MCF 10A (cell line): ENCODE measurements at places on chromosomes 5 and 9.

DNA sequence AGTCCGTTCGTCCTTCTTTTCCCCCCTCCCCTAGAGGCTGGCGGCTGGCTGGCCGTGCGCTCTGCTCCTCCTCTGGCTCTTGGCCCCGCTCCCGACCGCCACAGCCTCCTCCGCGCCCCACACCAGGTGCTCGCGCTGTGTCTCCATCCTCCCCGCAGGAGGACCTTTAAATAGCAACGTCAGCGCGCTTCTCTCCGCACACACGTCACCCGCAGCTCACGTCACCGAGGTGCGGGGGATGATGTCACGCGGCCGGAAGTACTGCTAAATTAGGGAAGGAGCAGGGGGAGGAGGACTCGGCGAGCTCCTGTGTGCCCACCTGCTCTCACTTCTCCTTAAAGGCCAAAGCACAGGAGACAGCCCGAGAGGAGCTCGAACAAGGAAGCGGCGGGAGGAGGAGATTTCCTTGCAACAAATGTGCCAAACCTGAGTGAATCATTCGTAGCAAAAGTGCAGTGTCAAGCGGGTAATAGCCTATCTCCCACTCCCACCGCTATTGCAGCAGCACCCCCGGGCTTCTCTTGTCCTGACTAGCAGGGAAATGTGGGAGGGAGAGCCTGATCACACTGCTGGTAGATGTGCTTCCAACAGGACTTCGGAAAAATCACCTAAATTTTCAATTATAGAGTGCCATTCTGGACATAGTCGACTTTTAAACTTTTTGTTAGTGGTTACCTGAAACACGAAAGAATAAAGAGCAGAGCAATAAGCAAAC lies 614 bp upstream of the HOMER1 start:
- DNase-seq, result peak; percentile 95

DNA sequence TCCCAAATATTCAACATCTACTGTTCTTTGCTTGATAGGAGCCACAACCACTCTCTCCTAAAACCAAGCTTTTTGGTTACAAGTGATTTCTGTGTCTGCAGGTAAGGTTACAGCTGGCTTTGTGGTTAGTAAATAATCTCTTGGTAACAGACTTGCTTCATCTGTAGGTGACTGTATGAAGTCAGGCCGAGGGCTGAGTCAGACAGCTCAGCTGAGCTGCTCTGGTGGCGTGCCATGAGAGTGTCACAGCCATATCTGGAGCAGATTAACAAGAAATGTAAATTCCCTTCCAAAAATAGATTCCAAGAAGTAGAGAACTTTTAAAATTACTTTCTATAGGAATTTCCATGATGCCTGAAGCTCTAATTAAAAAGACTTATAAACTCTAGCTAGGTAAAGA lies 23.7 kb upstream of the TAS2R1 start:
- DNase-seq, result peak; percentile 60

DNA sequence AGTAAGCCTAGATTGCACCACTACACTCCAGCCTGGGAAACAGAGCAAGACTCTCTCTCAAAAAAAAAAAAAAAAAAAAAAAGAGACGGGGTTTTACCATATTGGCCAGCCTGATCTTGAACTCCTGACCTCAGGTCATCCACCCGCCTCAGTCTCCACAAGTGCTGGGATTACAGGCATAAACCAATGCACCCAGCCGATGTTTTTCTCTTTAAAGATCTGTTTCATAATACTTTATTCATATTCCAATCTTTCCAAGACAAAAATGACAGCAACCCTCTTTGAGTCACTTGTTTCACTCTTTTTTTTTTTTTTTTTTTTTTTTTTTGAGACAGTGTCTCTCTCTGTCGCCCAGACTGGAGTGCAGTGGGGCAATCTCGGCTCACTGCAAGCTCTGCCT lies 13.6 kb upstream of the LMNB1 start:
- no peak for DNase-seq

DNA sequence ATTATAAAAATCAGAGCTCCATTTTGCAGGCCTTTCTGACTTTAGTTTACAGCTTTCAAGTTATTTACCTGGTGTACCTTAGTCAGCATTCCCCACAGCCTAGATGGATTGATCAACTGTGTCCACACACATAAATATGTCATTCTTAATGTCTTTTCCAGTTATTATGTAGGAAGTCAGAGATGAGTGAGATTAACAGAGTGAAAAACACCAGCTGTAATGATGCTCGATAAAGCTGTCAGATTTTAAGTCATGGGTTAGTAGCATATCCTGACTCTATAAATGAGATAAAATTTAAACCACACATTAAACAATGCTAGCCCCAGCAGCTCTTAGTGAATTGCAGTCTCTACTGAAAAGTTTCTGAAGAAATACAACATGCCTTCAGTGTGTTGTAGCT lies 48.9 kb downstream of the NUDT12 start:
- no peak for DNase-seq

DNA sequence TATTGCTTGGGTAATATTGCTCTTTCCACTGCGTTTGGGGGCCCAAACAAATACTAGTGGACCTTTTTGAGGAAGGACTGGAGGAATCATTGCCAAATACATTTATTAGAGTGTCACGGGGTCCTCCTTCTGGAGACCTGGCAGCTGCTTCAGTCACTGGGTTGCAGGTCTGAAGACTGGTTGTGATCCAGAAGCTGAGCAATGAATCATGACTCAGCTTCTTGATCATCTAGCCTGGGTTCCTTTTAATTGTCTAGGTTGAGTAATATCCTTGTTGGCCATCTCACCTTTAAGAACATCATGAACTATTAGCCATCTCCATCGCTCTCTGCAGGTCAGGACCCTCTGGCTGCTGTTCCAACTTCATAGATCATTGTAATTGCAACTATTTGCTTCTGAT lies 15.4 kb upstream of the UBAP1 start:
- peak; percentile 93 for DNase-seq

DNA sequence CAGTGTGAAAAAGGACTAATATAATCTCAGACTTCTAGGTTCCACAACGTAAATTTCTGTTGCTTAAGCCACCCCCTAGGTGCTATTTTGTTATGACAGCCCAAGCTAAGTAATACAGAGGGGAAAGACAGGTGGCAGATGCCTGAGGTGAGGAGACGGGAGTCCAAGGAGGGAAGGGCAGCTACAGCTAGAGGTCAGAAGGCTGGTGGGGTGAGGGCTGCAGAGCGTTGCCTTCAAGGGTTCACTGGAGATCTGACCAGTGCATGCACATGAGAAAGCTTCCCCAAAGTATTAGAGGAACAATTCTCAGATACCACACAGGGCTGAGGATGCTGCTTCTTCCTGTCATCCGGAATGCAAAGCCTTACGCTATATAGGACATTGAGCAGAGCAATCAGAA lies 104.7 kb upstream of the IRX4 start:
- DNase-seq, result no peak

- DNase-seq, result no peak
Observed at GRCh38 chr5:37859805-37860204, 20.0 kb upstream of the GDNF start.

DNA sequence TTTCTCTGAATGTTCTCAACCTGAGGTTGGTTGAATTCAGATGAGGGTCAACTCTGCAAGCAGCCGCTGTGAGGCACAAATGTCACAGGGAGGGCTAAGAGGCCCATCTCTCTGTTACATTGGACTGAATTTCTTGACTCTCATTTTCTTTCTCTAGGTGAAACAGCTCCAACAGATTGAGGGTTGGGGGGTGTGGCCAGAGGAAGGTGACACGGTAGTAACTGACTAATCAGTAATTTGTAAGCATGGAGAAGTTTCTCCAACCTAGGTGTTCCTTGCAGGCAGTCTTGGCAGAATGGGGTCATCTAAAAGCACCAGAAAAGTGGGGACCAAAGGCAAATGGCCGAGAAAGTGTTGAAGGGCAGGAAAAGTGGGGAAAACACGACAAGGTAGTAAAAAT lies 16.8 kb downstream of the CCT5 start:
- no peak for DNase-seq

GRCh38 chr9:26791274-26791673 lies 101.3 kb downstream of the CAAP1 start:
- DNase-seq, result no peak

GRCh38 chr5:123059455-123059854 lies 22.9 kb upstream of the PPIC start:
- no peak for DNase-seq

GRCh38 chr5:439181-439580 lies 3.8 kb upstream of the EXOC3 start:
- DNase-seq, result no peak

DNA sequence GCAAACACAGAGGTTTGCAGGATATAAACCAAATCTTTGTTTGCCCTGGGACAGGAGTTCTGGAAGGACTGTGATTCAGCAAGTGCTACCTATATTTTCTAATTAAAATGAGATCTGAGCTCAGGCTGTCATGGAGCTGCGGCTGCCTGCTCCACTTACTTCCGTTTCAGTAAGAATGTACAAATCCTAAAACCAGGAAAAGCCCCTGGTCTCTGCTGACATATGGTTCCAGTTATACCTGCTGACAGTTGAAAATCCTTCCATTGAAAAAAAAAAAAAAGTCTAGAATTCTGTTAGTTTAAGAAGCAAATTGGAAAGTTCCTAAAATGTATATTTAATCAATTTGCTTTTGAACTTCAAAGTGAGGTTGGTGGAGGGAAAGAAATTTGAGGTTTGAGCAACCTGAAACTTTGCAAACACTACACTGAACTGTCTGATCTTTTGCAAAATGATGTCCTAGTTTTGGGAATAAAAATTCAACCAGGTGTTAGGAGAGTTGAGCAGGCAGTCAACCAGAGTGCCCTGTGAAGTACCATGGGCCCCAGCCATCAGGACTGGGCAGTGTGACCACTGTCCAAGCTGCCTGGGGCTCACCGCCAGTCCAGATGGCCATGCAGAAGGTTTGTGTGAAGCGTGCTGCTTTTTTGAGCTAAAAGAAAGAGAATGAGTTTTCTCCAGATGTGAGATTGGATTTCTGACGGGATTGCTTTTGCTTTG lies 50.6 kb downstream of the SHB start:
- no peak for DNase-seq

- no peak for DNase-seq
Observed at GRCh38 chr9:3007326-3007725, 163.4 kb upstream of the PUM3 start.

DNA sequence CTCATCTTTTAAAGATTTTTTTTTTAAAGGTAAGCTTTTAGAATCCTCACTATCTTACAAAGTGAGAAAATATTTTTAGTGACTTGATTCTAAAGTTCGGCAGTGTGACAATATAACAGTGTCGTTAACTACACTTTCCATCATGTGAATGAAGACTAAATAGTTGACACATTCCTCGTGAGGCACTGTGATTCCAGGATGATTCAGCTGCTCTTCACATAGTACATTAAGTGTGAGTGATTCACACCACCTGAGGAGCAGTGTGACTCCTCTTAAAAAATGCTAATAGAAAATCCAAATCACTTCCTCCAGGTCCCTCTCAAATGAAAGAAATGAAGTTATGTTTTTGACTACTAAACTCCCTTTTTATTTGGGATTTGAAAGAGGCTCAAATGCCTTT lies 589.5 kb downstream of the GABRG2 start:
- peak; percentile 18 for DNase-seq

GRCh38 chr9:19104515-19105282 lies 2.0 kb upstream of the HAUS6 start:
- no peak for DNase-seq

DNA sequence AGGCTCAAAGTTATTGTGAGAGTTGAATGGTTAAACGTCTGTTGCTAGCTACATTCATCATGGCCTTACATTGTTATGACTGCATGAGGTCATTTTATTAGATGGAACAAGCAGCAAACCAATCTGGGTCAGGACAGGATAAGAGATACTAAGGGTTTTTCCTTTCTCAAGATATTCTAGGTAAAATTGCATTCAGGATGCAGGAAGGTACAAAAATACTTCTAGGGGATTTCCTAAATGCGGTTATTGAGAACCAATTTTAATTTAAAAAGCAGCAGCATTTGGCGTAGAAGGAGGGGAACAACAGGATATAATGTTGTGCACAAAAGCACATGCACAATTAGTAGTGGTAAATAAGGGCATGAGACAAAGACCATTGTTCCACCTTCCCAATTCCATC lies 39.2 kb upstream of the LURAP1L start:
- DNase-seq, result no peak

DNA sequence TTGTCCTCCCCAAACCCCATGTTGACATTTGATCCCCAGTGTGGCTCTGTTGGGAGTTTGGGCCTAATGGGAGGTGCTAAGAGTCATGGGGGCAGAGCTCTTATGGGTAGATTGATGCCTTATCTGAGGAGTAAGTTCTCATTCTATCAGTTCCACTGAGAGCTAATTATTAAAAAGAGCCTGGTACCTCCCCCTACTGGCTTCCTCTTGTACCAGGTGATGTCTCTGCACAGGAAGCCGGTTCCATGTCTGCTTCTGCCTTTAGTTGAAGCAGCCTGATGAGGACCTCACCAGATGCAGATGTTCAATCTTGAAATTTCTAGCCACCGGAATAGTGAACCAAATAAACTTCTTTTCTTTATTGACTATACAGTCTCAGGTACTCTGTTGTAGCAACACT lies 10.8 kb downstream of the GABRB2 start:
- DNase-seq, result peak; percentile 24

DNA sequence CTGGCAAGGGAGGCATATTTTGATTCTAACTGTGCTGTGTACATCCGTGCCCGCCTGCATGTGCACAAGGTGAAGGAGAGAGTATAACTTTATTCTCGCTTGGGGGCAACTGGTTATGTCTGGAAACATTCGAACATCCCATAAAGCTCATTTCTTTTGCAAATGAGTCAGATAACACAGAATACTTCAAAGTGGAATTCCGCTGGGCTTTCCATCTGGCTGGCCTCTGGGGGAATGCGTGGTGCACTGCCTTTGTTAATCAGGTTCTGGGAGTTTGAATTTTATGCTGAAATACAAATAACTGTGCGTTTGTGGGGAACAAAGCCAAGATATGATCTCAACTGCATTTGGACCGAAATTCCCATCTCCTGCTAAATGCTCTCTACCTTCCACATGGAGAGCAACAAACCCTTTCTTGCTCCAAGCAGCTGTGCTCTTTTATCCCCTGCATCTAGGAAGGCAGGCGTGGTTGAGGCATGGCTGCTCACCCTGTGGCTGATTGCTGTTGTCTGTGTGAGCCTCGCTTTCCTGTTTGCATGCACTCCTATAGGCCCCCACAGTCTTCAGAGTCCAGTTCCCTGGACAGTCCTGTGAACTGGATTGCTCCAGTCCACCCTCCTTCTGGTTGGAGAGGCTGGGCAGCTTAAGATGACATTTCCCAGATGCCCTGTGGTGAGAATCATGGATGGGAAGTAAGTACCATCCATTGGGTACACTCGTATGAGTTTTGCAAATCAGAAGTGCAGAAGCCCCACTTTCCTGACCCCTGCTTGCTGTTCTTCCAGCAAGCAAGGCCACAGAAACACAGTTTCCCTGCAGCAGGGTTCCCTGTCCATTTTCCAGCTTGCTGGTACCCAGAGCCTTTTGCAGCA lies 82.9 kb upstream of the ALDH1B1 start:
- DNase-seq, result no peak

DNA sequence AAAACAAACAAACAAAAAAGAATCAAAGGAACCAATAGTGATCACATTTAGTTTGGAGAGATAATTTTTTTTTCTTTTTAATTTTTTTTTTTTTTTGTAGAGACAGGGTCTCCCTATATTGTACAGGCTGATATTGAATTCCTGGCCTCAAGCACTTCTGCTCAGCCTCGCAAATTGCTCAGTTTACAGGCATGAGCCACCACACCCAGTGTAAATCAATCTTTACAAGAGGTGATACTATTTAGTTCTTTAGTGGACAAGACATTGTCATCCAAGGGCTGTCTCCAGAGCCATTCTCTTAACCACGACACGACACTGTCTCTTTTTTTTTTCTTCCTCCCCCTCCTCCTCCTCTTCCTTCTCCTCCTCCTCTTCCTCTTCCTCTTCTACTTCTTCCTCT lies 29.6 kb downstream of the ERAP2 start:
- DNase-seq, result no peak

- no peak for DNase-seq
Observed at GRCh38 chr5:33231214-33231710, 209.5 kb upstream of the TARS1 start.

- no peak for DNase-seq
Observed at GRCh38 chr5:62640446-62640845, 61.8 kb downstream of the LRRC70 start.
